ENCODE measurements at places on chromosomes 16 and 17. TPM values are rescaled to one million over a fixed set of nuclear protein-coding genes. Genes with fewer than 3 reads are reported as not detected.

The SLC35B1 gene
- 44.1 TPM for total RNA-seq

The CA7 gene
- total RNA-seq = not detected

The HBA1 gene
- total RNA-seq = 5.6 TPM

The MSI2 gene
- total RNA-seq = 71.1 TPM

The LAT gene
- 8.2 TPM for total RNA-seq

The CTRB1 gene
- not detected for total RNA-seq

The SHCBP1 gene
- total RNA-seq = 0.44 TPM

Measured in breast epithelium (tissue), 4 donors.